HepG2 (cell line): ENCODE measurements at places on chromosomes 3 and 15. TPM values are rescaled to one million over a fixed set of nuclear protein-coding genes. Genes with fewer than 3 reads are reported as not detected.

- no peak for DNase-seq
These were observed 220.5 kb downstream of the CTNNB1 start for GRCh38 chr3:41419809-41420208.

GRCh38 chr3:141784531-141784930 lies 21.3 kb downstream of the GRK7 start:
- DNase-seq, result no peak

DNA sequence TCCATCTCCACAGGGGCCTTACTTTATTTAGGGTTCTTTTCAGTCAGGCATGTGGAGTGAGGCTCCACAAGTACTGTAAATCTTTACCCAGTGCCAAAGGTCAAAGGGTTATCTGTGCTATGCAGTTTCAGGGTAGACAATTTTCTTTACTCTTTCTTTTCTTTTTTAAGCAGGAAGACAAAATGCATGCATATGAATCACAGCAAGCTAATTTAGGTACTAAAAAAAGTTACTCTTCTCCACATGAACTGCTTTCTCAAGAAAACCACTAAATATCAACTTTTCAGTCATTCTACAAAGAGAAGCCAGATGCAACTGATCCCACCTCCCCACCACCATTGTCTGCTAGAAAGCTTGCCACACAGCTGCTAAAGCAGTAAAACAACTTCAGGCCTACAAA lies 73.3 kb upstream of the PYGO1 start:
- peak; percentile 69 for DNase-seq

- no peak for DNase-seq
These were observed 121.7 kb downstream of the CHDH start for GRCh38 chr3:53724566-53724965.

DNA sequence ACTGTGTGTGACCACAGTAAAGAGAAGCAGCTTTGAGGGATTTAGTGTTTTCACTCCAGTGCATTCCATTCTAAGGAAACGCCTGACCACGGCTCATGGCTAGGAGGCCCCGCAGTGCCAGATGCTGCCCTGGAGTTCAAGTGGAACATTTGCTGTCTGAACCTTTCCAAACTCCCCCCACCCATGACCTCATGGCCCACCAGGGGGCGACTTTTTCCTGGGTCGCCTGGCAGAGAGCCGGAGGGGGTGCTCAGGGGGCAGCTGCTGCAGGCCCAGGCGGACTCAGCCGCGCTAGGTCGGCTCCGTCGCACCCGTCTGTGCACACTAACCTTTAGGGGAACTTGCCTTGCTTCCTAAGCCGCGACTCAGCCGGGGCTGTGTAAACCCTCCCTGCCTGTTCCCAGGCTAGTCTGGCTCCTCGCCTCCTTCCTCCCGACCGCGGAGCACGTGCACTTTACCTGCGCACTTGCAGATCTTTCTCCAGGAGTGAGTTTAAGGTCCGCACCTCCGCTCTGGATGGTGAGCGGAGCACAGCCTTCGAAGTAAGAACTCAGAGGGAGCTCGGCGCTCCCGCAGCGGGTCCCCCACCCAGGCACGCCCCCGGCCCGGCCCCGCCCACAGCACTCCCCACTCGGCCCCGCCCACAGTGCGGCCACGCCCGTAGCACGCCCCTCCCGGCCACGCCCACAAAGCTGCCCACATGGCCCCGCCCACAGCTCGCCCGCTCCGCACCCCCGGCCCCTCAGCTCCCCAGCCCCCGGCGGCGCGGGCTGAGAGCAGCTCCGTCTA lies at the start of gene OCA2:
OCA2 (minus strand) TSS at position 550 of the 789 bp plus-strand sequence. CDS start 17,441 bp downstream, outside the sequence.
- peak; percentile 51 for DNase-seq

- no peak for DNase-seq
These were observed 40.9 kb downstream of the TPRG1 start for GRCh38 chr3:189212681-189213080.

- no peak for DNase-seq
These were observed 14.7 kb downstream of the CHD2 start for GRCh38 chr15:92914768-92915221.

DNA sequence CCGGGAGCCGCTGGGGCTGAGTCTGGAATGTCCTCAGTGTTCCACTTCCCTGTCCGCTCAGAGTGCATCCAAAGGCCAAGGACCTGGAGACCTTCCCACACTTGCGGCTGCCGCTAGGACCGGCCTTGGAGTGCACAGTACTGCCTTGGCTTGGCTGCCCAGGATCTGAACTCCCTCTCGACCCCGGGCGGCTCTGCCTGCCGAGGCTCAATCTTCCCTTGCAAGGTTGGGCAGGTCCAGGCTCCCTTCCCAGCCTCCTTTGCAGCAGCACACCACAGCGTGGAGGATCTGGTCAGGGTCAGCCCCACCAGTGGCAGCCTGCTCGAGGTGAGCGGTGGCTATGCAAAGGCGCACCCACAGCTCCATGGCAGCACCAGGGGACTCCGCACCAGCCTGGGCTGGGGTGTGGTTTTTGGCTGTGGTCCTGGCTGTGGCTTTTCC lies 69.2 kb downstream of the PLXNA1 start:
- no peak for DNase-seq

- no peak for DNase-seq
These were observed 597 bp downstream of the P2RY12 start for GRCh38 chr3:151383956-151384355.

GRCh38 chr3:42098171-42098570 lies 7.0 kb downstream of the TRAK1 start:
- DNase-seq, result no peak

DNA sequence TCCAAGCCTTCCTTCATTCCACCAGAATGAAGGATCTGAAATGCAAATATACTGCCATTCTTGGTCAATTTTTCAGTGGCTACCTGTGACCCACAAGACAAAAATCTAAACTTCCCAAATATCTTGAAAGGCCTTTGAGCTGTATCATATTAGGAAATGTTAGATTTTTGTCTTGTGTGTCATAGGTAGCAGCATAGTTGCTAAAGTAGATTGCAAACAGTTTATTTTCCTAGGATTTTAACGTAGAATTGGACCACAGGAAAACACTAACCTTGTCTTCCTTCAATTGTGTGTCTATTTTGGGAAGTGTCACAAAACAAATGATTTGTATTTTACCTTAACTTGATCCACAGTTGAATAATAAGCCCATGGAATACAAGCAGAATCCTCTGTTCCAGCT lies 42.4 kb downstream of the CP start:
- DNase-seq, result no peak

DNA sequence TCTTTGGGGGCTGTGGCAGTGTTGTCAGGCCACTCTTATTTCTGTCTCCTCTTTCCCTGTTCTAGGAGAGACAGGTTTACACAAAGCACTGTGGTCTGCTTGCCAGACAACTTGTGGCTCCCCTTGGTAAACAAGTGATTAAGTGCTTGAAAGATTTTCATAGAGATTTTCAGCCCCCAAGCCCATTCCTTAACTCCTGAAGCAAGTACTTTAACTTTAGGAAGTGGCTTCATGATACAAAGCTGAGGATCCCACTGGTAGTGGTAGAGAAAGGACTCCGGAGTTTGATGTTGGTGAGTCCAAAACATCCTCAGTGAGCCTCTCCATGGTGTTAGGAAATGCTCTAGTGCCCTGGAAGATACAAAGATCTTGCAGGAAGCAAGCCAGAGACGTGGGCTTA lies 12.0 kb downstream of the ZBTB38 start:
- no peak for DNase-seq

DNA sequence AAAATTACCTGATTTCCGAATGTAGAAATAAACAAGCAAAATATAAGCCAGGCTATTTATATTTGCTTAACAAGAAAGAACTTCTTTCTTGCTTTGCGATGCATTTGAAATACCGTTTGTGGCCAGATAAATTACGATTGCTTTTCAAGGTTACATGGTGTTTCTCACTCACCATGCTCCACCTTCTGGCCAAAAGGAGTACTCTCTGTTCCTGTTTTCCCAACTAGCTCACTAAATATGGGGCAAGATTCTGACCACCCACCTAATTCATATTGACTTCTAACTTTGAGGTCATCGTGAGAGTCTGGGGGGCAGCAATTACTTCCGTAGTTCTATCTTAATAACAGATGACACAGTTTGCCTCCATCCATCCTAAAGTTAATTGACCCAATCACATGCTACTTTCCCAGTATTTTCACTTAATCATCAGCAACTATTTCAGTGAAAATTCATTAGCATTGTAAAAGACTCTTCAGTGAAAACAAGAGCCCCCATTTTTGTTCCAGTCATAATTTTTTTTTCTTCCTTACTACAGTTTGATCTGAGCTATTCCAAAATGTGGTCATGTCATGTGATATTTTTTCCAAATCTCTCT lies 25.9 kb downstream of the ACP3 start:
- peak; percentile 50 for DNase-seq

- DNase-seq, result no peak
These were observed 40.3 kb downstream of the HGD start for GRCh38 chr3:120641696-120642246.

DNA sequence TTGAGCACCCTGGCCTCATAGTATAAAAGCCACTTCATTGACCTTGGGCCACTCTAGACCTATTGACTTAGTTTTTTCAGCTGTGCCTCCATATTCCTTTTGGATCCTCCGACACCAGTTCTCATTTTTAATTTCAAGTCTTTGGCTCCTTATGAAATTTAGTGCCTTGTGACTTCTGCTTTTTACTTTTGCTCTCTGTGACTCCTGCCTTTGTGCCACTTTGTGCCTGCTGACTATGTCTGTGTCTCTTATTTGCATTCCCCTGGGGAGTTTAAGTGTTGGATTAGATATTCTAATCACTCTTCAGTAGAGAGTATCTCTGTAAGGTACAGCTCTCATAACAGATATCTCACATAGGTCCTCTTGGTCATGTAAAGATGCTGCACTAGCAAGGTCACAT lies 39.6 kb upstream of the GPR149 start:
- no peak for DNase-seq

DNA sequence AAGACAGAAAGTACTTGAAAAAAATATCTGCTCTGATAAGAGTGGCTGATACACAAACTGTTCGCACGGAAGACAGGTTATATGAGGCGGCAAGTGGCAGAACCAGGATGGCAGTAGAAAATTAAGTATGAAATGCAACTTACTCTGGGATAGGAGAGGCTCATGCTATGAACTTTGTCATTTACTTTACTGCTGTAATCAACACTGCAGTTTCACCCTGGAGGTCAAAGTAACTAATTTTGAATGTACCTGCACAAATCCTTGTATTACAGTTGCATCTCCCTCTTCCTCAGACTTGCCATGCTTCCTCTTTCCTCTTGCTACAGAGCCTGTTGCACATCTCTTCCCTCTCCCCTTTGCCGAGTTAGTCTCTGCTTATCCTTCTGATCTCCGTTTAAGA lies 38.8 kb downstream of the HACL1 start:
- no peak for DNase-seq

- no peak for DNase-seq
These were observed 426.3 kb downstream of the LPP start for GRCh38 chr3:188580223-188580622.

- DNase-seq, result peak; percentile 53
These were observed 35.2 kb downstream of the NCEH1 start for GRCh38 chr3:172675441-172676193.

DNA sequence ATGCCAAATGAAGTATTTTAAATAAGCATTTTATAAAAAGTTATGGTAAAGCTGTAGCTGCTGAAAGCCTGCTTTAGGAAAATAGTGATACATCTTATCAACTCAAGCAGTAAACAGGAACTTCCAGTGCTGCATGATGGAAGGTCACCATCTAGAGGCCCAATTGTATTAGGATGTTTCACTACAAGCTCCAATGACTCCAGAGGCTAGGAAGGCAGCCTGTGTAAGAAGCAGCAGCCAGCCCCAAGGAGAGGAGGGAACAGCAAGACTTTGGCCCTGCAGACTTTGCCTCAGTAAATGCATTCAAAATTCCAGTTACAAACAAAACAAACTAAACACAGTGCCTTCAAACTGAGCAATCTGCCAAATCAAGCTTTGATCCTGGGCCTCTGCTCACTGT lies 32.1 kb downstream of the ILDR1 start:
- no peak for DNase-seq

DNA sequence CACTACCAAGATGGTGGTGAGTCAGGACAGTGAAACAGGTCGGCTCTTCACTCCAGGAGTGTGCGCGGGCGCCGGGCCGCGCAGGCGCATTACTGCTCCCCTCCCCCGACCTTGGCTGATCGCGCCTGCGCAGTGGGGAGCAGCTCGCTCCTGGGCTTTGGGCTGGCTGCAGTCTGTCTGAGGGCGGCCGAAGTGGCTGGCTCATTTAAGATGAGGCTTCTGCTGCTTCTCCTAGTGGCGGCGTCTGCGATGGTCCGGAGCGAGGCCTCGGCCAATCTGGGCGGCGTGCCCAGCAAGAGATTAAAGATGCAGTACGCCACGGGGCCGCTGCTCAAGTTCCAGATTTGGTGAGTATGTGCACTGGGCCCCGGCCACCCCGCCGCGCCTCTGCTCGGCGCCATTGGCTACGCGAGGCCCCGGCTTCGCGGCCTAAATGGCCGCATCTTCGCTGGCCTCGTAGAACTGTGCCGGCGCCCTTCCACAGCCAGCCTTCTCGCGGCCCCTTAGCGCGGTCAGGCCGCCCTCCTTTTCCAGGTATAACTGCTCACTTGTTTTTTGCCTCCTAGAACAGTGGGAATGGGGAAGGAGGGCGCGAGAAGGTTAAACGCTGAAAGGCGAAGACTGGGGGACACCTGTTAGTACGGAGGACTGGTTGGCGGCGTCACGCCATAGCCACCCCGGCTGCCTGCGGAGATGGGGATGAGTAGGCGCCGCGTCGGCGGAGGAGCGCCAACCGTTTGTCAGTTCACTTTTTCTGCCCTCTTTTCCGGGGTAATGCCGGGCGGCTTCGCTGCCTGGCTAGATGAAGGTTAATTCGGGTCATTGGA lies at the start of gene SELENOT:
SELENOT (plus strand) TSS at position 169 of the 827 bp plus-strand sequence; CDS start at position 211, 42 bp downstream.
- DNase-seq, result peak; percentile 92

GRCh38 chr3:33803894-33804526 lies 5.6 kb downstream of the PDCD6IP start:
- DNase-seq, result peak; percentile 76

GRCh38 chr3:54533856-54534255 lies 394.0 kb downstream of the LRTM1 start:
- peak; percentile 3 for DNase-seq

- no peak for DNase-seq
These were observed 50.6 kb upstream of the ULK4 start for GRCh38 chr3:42012383-42012934.

GRCh38 chr3:10505050-10505790 lies at the start of gene ATP2B2:
ATP2B2 (minus strand) TSS chr3:10505586; CDS start chr3:10449543, 56,043 bp downstream.
- DNase-seq, result no peak

TNFSF10 gene
- total RNA-seq, result 5.3 and 8.4 TPM in 2 replicates

FOXB1 gene
- total RNA-seq, result not detected in 2 replicates

CCDC33 gene
- not detected in 2 replicates for total RNA-seq

ATP13A5 gene
- total RNA-seq, result not detected in 2 replicates

B3GALNT1 gene
- not detected in 2 replicates for total RNA-seq

IMP3 gene
- total RNA-seq, result 143 and 165 TPM in 2 replicates

GASK1A gene
- total RNA-seq, result not detected in 2 replicates

CA12 gene
- total RNA-seq, result 0.07 and 0.08 TPM in 2 replicates

DNAJA4 gene
- total RNA-seq, result not detected in 2 replicates

ZBBX gene
- not detected in 2 replicates for total RNA-seq

SLC12A1 gene
- not detected in 2 replicates for total RNA-seq

GOLGA8M gene
- not detected in 2 replicates for total RNA-seq

DPP8 gene
- 26.3 and 34.8 TPM in 2 replicates for total RNA-seq

LDHAL6B gene
- total RNA-seq, result not detected in 2 replicates

GPR171 gene
- total RNA-seq, result not detected in 2 replicates

PYGO1 gene
- total RNA-seq, result 1.8 and 2.6 TPM in 2 replicates
